Mesenchymal stem cell (in vitro differentiated cells and primary cell): ENCODE measurements at places on chromosomes 1 and 21.

- peak; percentile 91 for DNase-seq
Observed at GRCh38 chr1:99682291-99682751, 36.4 kb downstream of the PALMD start.

- DNase-seq, result peak; percentile 10
Observed at GRCh38 chr1:96519851-96520578, 201.6 kb upstream of the PTBP2 start.

DNA sequence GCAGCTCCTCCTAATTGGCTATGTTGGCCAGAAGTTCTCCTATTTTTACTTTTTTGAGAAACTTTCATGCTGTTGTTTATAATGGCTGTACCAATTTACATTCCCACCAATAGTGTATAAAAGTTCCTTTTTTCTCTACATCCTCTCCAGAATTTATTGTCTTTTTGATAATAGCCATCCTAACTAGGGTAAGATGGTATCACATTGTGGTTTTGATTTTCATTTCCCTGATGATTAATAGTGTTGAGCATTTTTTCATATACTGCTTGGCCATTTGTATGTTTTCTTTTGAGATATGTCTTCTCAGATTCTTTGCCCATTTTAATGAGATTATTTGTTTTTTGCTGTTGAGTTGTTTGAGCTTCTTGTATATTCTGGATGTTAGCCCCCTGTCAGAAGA lies 46.8 kb downstream of the NTMT2 start:
- DNase-seq, result no peak

DNA sequence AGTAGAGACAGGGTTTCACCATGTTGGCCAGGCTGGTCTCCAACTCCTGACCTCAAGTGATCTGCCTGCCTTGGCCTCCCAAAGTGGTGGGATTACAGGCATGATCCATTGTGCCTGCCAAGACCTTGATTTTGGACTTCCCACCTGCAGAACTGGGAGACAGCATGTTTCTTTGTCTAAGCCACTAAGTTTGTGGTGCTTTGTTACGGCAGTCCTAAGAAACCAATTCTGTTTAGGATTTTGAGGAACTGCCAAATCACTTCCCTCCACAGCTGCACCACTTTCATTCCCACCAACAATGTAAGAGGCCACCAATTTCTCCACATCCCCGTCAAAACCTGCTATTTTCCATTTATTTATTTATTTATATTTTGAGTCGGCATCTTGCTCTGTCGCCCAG lies 46.1 kb downstream of the CHAF1B start:
- DNase-seq, result no peak

DNA sequence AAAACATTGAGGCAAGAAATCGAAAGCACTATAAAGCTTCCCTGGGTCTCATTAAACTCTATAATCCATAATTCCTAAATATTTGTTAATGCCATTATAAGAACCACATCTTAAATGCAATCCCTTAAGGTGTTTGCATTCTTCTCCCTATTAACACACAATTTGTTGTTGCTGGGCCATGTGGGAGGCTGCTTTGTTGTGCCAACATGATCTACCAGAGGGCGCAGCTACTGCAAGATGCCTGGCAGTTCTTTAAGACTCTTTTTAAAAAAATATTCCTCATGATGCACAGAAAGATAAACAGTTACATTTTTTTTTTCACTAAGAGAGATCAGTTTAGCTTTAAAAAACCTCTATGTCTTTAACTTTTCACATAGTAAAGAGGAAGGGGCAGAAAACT lies 39.0 kb upstream of the BCAS2 start:
- no peak for DNase-seq
